Activated CD4-positive, CD25-positive, alpha-beta regulatory T cell (primary cell): ENCODE measurements at places on chromosomes 11 and 22.

DNA sequence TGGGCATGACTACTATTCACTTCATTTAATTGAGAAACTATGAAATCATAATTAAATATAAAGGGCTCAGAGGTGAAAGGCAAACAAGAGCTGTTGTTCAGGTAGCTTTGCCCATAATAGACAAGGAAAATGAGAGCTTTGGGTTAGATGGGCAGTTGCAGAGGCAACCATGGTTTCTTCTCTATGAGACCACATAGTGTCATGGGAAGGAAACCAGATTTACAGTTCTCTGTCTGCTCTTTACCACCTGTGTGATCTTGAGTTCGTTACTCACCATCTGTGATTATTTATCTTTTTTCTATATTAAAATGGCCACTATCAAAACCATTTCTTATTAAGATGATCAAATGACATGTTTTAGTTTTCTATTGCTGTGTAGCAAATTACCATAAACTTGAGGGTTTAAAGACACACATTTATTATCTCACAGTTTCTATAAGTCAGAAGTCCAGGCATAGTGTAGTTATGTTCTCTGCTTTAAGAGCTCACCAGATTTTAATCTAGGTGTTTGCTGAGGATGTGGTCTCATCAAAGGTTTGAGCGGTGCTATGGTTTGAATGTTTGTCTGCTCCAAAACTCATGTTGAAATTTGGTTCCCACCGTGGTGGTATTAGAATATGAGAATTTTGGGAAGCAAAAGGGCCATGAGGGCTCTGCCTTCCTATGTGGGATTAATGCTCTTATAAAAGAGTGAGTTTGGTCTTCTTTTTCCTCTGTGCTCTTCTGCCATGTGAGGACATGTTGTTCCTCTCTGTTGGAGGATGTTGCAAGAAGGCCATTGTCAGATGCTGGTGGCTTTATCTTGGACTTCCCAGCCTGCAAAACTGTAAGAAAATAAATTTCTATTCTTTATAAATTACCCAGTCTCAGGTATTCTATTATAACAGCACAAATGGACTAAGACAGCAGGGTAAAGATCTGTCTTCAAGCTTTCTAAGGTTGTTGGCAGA lies 38.2 kb downstream of the OR2AG2 start:
- no peak for DNase-seq

DNA sequence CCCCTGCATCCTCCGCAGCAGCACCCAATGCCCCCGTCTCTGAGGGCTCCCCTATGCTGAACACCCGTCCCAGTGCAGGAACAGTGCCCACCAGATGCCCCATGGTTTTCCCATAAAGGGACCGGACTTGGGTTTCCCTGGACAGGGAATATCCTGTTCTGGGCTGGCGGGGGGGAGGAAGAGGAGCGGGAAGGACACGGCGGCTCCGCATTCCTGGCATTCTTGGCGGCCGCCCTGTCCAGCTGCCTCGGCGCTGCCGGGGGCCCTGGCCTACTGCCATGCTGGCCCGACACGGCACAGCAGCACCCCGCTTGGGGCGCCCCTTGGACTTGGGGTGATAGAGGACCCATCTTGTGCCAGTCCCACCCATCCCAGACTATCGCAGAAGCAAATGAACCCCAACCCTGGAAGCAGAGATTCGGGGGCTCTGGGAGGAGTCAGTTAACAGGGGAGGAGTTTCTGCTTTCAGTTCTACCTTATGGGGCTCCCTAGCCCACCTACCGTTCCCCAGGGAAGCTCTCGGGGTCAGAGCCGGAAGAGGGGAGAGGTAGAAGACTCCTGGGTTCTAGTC lies 23.7 kb upstream of the CBX7 start:
- no peak for DNase-seq

DNA sequence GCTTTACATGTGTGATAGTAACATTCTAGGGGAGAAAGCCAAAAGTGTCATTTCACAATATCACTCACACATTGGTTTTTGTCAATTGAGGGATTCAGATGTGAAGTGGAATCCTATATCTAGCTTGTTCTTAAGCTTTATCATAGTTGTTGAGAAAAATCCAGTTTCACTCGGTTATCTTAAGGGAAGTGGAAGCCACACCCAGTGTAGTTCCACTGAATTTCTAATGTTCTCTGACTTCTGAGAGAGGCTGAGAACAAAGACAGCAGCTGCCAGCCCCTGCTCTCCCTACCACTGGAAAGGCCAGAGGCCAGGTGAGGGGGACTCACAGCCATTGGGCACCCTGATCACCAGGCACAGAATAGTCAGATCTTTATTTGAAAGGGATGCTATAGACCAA lies 53.7 kb downstream of the THAP12 start:
- no peak for DNase-seq

DNA sequence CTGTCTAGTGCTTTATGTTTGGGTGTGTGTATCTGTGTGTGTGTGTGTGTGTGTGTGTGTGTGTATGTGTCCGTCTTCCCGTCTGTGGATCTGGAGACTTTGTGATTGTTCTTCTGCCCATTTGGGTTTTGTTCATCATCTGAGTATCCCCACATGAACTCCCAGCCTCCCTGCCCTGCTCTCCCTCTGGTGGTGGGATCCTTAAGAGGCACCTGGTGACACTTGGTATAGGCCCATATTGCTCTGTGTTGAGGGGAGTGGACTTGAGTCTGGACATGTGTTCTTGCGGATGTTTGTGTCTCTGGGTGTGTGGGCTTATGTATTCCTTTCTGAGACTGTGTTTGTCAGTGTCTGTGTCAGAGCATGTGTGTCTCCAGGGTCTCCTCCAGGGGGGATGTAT lies 15.3 kb downstream of the RCOR2 start:
- no peak for DNase-seq

DNA sequence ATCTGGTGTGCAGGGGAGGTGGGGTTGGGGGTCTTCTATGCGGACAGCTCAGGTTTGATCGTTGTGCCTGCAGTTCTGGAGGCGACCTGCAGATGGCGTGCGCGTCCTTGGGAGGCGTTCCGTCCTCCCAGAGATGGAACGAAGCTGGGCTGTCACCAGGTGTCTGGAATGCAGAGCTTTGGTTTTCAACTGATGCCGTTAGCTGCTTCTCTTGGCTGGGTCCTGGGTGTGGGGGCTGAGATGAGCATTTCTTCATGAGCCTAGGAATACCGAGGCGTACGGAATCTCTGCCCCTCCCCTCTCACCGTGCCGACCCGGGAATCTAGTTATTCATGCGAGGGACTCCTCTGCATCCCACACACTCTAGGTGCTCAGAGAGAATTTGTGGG lies 98.6 kb downstream of the CEP164 start:
- peak; percentile 48 for DNase-seq

GRCh38 chr11:86513746-86514373 lies 139.2 kb downstream of the CCDC81 start:
- no peak for DNase-seq

DNA sequence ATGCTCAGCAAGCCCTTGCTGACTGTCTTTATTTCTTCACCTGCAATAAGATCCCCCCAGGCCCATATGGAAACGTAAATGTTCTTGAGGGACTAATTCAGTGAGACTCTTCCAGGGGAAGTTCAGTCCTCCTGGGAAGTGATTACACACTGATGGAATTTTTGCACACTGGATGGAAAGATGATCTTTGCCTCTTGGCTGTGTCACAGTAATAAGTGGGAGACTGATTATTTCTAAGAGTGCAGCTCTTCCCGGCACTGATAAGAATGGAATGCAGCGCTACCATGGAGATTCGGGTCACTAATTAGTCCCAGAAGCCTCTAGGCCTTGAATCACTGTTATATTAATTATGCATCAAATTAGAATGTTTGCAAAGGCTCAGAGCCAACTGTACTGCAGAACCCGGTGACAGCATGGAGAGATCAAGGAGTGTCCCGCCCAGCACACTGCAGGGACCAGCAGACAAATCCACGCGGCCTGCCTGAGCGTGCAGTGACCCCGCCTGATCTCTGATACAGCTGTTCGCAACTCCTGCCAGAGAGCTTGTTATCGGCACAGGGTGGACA lies 178.3 kb downstream of the SNX19 start:
- DNase-seq: no peak

DNA sequence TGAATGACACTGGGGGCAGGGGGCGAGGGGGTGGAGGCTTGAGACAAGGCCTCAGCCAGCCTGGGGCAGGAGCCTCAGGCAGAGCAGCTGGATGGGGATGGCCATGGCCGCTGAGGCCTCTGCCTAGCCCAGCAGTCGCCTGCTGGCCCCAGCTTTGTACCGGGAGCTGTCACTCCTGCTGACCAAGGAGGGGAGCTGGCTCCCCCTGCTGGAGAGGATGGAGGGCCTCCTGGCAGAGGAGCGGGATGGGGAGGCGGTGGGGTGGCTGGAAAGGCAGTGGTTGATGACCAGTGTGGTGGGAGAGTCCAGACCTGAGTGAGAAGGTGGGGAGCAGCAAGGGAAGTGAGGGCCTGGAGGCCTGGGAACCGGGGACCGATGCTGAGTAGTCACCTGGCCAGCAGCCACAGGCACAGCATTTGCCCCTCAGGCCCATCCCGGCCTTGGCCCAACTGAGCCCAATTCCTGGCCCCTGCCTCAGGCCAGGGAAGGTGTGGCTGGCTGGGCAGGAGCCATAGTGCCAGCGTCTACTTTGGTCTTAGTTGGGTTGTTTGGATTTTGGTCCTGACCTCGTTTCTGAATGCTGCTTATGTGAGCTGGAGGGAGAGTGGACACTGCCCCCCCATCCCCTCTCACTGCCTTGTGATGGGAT lies 6.0 kb upstream of the SUSD2 start:
- peak; percentile 42 for DNase-seq
